ENCODE measurements at places on chromosomes 3 and 15.

- no peak for DNase-seq
These were observed 85.1 kb downstream of the EFL1 start for GRCh38 chr15:82177291-82178010.

DNA sequence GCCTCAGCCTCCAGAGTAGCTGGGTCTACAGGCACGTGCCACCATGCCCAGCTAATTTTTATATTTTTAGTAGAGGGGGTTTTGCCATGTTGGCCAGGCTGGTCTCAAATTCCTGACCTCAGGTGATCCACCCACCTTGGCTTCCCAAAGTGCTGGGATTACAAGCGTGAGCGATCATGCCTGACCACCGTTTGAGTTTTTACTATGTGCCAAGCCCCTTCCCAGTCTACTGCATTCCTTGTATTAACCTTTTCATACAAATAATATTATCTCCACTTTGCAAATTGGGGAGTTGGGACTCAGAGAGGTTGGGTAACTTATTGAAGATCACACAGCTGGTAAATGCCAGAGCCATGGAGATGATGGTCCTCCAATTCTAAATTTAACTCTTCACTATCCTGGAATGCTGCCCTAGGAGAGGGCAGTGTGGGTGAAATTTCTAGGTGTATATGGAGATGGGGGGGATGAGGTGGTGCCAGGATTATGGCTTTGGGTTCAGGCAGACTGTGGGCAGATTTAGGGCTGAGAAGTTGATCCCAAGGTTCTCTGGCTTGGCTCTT lies 1.0 kb upstream of the PXK start:
- DNase-seq: no peak

DNA sequence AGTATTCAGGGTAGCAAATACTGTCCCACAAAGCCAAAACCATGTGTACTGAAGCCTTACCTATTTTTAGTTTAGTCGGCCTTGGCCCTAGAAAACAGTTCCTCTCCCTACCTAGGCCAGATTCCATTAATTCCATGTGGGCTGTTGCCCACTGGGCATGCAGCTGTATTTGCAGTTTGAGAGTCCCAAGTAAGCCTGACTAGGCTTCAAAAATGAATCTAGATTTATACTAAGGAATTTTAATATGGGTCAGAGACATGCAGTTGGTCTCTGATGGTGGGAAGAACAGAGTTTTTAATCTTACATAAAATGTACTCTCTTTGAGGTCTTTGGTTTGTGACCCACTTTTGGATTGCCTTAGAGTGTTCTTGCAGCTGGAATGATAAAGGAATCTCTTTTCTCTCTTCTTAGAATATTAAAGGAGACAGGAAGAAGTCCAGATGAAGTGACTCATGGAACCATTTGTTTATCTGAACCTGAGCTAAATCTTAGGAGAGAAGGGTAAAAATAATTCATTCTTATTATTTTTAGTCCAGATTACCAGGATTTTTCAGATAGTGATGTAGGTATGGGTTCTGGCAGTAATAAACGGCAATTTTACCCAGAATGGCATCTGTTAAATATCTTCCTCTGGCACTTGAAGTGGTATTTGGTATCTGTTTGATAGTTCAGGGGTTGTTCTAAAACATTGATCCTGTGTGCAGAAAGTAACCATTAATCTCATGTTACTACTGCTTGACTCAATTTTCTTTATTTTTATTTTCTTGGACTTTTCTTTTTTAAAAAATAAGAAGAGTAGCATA lies 33.8 kb downstream of the GLCE start:
- no peak for DNase-seq

DNA sequence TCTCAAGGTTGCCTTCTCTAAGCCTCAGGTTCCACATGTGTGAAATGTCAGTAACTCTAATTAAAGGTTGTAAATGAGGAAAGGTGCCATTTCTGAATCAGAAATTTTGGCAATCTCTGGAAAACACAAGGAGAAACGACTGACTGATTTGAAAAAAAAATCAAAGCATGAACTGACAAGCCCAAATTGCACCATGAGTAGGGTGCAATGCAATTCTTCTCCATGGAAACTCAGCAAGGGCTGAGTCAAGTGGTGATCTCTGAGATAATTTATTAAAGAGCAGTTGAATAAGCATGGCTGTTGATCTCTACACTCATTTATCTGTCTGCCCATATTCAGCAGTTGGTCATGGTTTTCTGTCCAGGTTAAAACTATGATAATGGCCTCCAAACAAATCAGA lies 201.6 kb upstream of the CMC1 start:
- DNase-seq: no peak

DNA sequence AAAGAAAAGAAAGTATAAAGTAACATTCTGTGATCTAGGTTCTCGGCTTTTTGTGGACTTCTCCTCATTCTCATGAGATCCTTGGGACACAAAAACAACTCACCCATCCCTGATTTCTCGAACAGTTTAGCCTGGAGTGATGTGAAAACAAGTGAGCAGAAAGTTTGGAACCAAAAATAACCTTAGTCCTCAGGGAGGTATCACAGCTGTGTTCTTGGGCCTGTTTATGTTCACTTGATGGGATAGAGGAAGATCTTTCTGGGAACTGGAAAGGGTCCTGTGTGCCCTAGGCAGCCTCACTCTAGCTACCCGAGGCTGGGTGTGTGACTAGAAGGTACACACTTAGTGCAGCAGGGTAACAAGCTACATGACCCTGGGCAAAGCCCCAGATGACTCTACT lies 308.8 kb upstream of the PDZRN3 start:
- DNase-seq: no peak

GRCh38 chr3:38536671-38537070 lies 40.5 kb downstream of the EXOG start:
- no peak for DNase-seq

- DNase-seq: no peak
These were observed 4.1 kb downstream of the CD80 start for GRCh38 chr3:119555309-119555735.

DNA sequence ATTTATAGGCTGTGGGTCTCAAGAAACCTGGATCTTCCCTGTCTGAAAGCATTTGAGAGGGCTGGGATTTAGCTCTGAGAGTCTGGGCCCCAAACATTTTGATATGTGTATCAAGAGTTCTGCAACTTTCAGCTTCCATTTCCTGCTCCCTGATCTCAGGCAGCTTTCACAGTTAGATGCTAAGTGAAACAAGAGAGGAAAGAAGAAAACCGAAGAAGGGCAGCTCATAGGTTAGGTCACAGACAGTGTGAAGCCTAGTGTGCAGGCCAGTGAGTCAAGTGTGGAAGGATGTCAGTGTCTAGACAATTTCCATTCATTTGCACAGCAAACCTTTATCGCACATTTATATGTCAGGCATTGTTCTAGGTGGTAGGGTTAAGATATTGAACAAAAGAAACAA lies 173.6 kb upstream of the PROK2 start:
- DNase-seq: peak; percentile 46

GRCh38 chr3:29374226-29374625 lies 93.4 kb downstream of the RBMS3 start:
- DNase-seq: no peak

- no peak for DNase-seq
These were observed 7.3 kb downstream of the CCDC14 start for GRCh38 chr3:123953735-123954134.

DNA sequence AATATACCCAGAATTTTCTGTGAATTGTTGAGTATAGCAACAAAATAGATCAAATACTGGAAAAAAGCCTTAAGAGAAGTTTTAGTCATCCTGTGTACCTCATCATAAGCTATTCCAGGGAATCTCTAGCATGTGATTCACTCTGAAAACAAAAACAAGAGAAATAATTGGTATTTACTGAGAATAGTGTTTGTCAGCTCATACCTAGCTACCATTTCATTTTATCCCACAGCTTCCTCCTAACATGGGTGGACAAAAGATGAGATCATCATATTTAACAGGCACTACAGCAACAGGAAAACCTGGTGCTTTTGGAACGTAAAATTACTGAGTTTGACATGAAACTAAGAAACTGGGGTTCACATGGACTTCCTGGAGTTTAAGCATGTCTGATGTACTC lies 753.5 kb upstream of the NECTIN3 start:
- no peak for DNase-seq

- DNase-seq: no peak
These were observed 32.4 kb upstream of the ALCAM start for GRCh38 chr3:105334138-105334882.

- no peak for DNase-seq
These were observed at the start of gene BCHE for GRCh38 chr3:165837058-165837525. Gene BCHE, minus strand, starts transcription at chr3:165837423. Its CDS starts 6,390 bp downstream, at chr3:165831033.

DNA sequence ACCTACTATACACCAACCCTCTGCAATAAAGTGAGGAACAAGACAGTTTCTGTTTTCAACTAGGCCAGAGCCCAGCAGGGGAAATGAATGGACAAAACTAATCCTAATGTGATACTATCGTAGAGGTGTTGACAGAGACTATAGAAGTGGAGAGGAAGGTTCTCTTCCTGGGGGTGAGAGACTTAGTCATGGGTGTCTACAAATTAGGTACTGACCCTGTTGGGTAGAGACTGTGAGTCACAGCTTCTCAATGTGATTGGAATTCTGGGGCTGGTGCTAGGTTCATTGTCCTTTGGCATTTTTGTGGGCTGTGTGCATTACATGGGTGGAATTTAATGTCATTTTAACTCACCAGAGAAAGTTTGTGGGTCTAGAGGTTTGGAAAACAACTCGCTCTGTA lies 79.3 kb downstream of the ADAMTSL3 start:
- no peak for DNase-seq

- DNase-seq: no peak
These were observed 9.5 kb downstream of the BTD start for GRCh38 chr3:15611018-15611417.
